ENCODE measurements at places on chromosomes 3 and 15. TPM values are rescaled to one million over a fixed set of nuclear protein-coding genes. Genes with fewer than 3 reads are reported as not detected.

- H3K4me3 ChIP-seq = no peak overlapping the region
- H3K27me3 ChIP-seq = no peaks in the 10 kb centered on the region
- H3K4me1 ChIP-seq = peaks cover 13% of the 10 kb centered on the region
- H3K27ac ChIP-seq = no peak overlapping the region
- H3K36me3 ChIP-seq = no peaks in the 10 kb centered on the region
- no peak for DNase-seq
Measured at GRCh38 chr3:54982807-54983206, 54.9 kb upstream of the LRTM1 start.

- peaks cover 22% of the 10 kb centered on the region for H3K4me1 ChIP-seq
- no peaks in the 10 kb centered on the region for H3K36me3 ChIP-seq
- no peak overlapping the region for H3K27ac ChIP-seq
- H3K27me3 ChIP-seq = peaks cover 31% of the 10 kb centered on the region
Measured at GRCh38 chr15:42102646-42103235, 8.4 kb upstream of the PLA2G4D start.

DNA sequence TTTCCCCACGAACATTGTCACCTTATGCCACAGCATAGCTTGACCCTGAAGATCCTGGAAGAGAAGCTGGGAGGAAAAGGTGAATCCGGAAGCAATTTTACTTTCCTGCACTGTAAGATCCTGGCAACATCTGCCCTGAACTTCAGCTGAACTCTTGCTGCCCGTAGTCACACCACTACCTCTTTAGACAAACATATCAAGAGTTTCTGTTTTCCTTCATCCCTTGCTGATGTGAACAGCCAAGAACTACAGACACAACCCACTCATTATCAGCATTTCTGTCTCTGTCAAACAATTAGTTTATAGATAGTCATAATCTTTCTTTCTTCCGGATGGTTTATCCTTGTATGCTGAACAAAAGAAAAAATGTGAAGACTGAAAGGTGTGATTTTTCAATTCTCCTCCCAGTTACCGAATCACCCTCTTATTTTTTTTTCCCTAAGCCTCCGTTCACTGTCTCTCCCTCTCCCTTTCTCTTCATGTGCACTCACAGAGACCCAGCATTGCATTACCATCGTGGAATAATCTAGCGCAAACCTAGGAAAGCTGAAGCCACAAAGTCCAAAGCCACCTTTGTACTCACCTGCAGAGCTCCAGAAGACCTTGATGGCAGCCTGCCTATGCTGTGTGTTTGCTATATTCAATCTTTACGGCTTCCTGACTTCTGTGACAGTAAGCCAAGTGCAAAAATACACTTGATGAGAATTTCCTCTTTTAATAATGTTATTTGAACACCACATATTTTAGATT, 229.2 kb downstream of the CDIN1 start:
- H3K4me1 ChIP-seq = peaks cover 19% of the 10 kb centered on the region
- no peaks in the 10 kb centered on the region for H3K27me3 ChIP-seq
- no peak for DNase-seq
- no peak overlapping the region for H3K4me3 ChIP-seq

- H3K36me3 ChIP-seq = no peaks in the 10 kb centered on the region
- no peaks in the 10 kb centered on the region for H3K4me1 ChIP-seq
- no peak overlapping the region for H3K27ac ChIP-seq
- H3K27me3 ChIP-seq = peaks cover 4% of the 10 kb centered on the region
Measured at GRCh38 chr15:33209575-33210481, 15.3 kb upstream of the FMN1 start.

DNA sequence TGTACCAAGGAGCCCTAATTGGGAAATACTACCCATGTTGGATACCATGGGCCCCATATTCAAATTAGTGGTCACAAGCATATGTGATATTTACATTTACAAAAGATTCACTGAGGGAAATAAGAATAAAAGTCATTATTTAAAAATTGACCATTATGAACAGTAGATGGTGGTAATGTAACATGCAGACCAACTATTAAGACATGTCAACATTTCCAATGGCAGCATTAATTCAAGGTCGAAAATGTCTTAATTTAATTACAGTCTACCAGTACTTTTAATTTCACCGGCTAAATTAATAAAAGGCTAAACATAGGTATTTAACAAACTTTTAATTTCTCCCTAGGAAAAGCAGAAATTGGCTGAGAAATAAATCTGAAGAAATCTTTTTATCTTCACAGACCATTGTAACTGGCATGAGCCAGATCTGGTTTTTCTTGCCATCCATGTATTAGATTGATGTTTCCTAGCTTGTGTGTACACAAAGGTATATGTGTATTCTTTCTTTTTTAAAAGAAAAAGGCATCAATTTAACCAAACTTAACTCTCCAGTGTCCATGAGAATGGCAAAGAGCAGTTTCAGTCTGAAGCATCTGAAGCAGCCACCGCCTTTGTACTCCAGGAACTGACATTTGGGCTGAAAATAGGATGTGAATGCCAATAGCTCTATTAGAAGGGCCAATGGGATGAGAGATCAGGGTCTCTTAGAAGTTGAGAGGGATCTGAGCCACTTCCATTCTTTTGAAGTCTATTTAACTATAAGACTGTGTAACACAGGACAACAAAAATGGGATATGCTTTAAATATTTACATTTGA, 26.6 kb downstream of the NEK11 start:
- no peak for DNase-seq
- no peak overlapping the region for H3K27ac ChIP-seq
- no peak overlapping the region for H3K4me3 ChIP-seq
- no peaks in the 10 kb centered on the region for H3K4me1 ChIP-seq

GRCh38 chr3:64505419-64505818, 182.4 kb downstream of the ADAMTS9 start:
- peaks cover 27% of the 10 kb centered on the region for H3K27me3 ChIP-seq
- DNase-seq = no peak
- H3K4me3 ChIP-seq = no peak overlapping the region
- H3K36me3 ChIP-seq = no peaks in the 10 kb centered on the region
- peaks cover 14% of the 10 kb centered on the region for H3K4me1 ChIP-seq

DNA sequence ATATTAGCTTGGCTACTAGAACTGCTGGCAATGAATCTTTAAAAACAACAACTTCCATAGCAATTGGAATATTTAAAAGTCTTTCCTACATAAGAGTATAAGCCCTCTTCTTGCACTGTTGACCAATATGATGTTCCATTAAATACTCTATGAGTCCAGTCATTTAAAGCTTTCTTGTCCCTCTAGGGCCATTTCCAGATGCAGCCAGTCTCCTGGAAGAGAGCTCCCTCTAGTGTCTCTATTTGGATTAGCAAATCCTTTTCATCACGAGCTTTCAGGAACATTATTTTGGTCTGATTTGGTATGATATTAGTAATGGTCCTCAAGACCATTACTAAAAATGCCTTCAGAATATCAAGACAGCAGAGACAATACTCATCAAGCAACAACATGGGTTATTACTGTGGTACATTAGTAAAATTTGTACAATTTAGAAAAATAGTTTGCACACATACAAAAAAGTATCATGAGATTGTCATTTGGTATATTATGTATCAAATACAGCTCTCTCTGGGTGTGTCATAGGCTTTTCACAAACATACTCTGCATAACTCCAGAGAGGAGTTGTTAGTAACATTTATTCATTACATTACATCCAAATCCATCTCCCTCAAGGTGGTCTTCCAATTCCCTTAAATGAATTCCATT, 101.3 kb downstream of the DPH6 start:
- peak; percentile 48 for DNase-seq
- H3K36me3 ChIP-seq = peaks cover 11% of the 10 kb centered on the region
- no peak overlapping the region for H3K4me3 ChIP-seq
- H3K27me3 ChIP-seq = no peaks in the 10 kb centered on the region
- H3K27ac ChIP-seq = no peak overlapping the region

DNA sequence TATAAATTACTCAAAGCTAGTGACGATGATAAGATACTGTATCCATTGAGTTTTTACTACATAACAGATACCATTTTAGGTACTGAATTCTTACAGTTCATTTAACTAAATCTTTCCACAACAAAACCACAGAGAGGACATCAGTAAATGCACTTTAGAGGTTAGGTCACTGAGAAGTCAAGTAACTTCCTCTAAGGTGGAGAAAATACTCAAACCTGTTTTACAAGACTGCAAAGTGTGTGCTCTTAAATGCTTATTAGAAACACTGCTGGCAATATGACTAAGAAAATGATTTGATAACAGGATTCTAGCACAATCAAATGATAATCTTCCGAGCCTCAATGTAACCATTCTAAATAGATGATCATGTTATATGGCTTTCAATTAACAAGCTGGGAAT, 99.4 kb downstream of the UBE3A start:
- H3K27ac ChIP-seq = no peak overlapping the region
- no peak for DNase-seq

DNA sequence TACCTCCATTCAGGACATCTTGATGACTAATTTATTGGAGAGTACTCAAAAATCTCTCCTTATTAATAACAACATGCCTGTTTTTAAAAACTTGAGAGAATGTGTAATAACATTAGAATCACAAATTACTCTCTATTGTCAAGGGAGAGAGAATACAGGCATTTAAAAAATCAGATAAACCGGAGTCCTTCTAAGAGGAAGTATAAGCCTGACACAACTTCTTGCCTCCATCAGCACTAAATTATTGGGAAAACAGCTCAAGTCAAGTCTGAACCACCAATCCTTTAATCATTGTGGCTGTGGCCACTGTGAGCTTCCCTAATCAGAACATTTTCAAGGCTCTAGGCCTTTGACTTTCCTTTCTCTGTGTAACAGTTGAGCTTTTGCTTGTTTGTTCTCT, 38.0 kb downstream of the SSR3 start:
- no peak overlapping the region for H3K4me3 ChIP-seq
- H3K27ac ChIP-seq = no peak overlapping the region
- H3K36me3 ChIP-seq = no peaks in the 10 kb centered on the region
- no peaks in the 10 kb centered on the region for H3K27me3 ChIP-seq
- H3K4me1 ChIP-seq = peaks cover 17% of the 10 kb centered on the region

- H3K27ac ChIP-seq = peak overlapping the region; percentile 64
- peak; percentile 89 for DNase-seq
- peaks cover 78% of the 10 kb centered on the region for H3K4me1 ChIP-seq
- H3K36me3 ChIP-seq = peaks cover 26% of the 10 kb centered on the region
Measured at GRCh38 chr3:158718490-158719170, 13.6 kb downstream of the RARRES1 start.

DNA sequence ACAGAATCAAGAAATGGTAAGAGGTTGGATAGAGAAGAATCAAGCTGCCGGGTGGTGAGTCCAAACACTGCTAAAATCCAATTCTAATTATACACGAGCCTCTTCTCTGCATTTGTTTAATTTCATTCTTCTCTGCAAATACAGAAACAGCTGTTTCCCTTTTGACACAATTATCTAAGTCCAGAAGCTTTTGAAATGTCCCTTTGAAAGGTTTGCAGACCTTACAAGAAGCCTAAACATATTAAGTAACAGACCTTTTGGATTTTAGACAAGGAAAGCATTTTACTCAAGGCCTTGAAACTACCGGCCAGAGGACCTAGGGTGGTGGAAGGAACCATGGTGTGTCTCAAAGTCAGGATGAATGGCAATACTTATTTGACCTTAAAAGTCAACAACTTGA, 403.8 kb upstream of the ADAMTS9 start:
- H3K4me3 ChIP-seq = no peak overlapping the region
- no peak overlapping the region for H3K27ac ChIP-seq
- DNase-seq = no peak
- no peaks in the 10 kb centered on the region for H3K4me1 ChIP-seq

- DNase-seq = no peak
- peaks cover 12% of the 10 kb centered on the region for H3K4me1 ChIP-seq
- peaks cover 15% of the 10 kb centered on the region for H3K36me3 ChIP-seq
Measured at GRCh38 chr15:66982816-66983215, 82.6 kb upstream of the SMAD3 start.

Gene C3orf22
- total RNA-seq = not detected

Gene CIDEC
- not detected for total RNA-seq

Gene MEIS2
- total RNA-seq = 35.1 TPM

Gene APBA2
- 5.8 TPM for total RNA-seq

Gene KNL1
- 11.6 TPM for total RNA-seq

Gene VPS39
- 51.1 TPM for total RNA-seq

Gene ANKRD63
- not detected for total RNA-seq

Gene STAC
- not detected for total RNA-seq
